ENCODE measurements at places on chromosomes 5 and 9.

- DNase-seq: no peak
Measured at GRCh38 chr5:350355-350754, 28.8 kb downstream of the AHRR start.

DNA sequence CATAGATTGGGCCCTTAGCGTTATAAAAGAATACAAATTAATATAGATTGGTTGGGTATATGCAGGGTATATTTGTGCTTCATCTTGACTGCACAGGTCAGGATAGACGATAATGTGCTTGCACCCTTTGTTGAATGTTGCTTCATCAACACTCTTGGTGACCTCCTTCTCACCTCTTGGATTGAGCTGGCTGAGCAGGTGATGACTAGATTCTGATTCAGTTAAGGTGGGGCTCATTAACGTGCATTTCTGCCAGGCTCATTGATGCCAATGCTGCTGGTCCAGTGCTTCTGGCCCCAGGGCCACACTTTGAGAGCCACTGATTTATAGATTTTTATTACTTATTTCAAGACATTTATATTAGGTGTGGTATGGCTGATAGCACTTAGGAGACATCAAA lies 27.7 kb downstream of the PCSK5 start:
- no peak for DNase-seq

GRCh38 chr9:96612966-96613589 lies 6.6 kb downstream of the CDC14B start:
- no peak for DNase-seq

- no peak for DNase-seq
Measured at GRCh38 chr5:135920199-135920598, 24.6 kb upstream of the IL9 start.

- DNase-seq: no peak
Measured at GRCh38 chr9:5578698-5579085, 50.2 kb upstream of the RIC1 start.

GRCh38 chr5:11496137-11496719 lies 408.0 kb downstream of the CTNND2 start:
- DNase-seq: no peak

GRCh38 chr9:76464706-76465105 lies 5.7 kb downstream of the GCNT1 start:
- no peak for DNase-seq

- no peak for DNase-seq
Measured at GRCh38 chr5:80754900-80755299, 100.1 kb upstream of the DHFR start.
